ENCODE measurements at places on chromosomes 5 and 9. TPM values are rescaled to one million over a fixed set of nuclear protein-coding genes. Genes with fewer than 3 reads are reported as not detected.

DNA sequence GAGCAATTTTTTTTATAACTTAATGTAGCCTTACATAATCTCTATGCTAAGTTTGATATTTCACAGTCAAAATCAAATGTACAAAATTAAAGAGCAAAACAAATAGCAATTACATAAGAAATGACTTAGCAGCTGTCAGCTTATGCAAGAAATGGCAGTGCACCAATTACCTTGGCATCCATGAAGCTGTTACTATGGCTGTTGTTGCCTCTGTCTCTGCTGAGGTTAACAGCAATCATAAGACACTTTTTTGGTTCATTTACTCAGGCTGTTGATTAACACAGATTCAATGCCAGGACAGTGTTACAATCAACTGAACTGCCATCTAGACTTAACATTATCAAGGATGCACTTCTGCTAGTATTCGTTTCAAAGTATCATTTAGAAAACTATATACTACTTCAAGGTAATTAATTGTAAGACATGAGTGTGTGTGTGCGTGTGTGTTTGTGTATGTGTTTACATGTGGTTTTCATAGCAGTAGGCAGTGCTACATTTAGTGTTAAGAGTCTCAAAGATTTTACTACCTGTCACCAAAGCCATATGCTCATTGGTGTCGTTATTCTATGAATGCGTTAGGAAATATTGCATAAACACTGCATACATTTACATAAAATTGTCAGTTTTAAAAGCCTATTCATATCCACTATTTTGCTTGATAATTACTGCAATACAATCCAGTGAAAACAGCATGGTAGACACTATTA lies 1084.2 kb upstream of the COX7C start:
- H3K36me3 ChIP-seq, result no peaks in the 10 kb centered on the region
- no peak overlapping the region for H3K27ac ChIP-seq
- DNase-seq, result no peak

DNA sequence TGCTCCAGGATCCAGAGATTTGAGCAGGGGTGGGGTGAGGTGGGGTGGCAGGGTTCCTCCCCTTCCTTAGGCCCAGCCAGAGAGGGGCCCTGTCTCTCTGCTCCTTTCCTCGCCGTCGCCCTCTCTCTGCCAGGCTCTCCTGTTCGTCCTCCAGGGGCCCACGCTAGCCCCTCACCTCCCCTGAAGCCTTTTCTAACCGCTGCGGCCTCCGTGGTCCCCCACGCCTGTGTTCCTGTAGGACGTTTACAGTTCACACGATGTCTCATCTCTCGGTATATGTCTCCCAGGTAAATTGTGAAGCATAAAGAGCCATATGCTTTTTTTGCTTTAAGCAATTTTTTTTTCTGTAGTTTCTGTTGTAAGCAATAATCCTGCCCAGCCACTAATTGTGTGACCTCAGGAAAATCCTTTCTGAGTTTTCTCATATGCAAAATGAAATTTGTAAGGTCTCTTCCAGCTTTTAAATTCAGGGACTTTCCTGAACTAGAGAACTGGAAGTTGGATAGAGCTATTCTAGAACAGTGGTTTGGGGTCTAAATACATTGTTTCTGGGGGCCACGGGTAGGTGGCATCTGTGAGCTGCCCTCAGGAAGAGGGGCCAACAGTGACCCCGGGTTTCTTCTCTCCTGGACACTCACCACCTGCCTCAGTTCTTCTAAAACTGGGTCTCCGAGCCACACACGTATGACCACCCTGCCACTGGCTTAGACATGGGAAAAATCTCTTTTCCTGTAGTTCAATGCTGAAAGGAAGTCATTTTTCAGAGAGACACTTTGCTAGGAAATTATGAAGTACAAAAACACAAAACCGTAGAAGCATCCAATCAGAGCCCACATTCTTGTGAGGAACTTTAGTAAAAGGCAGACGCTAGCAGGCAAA lies 50.2 kb upstream of the ZNF366 start:
- DNase-seq, result no peak
- H3K4me1 ChIP-seq, result no peaks in the 10 kb centered on the region
- no peaks in the 10 kb centered on the region for H3K36me3 ChIP-seq
- no peak overlapping the region for H3K27ac ChIP-seq
- H3K4me3 ChIP-seq, result no peak overlapping the region

GRCh38 chr5:59360130-59360555 lies 533.4 kb downstream of the PDE4D start:
- H3K27ac ChIP-seq, result no peak overlapping the region
- no peak overlapping the region for H3K4me3 ChIP-seq
- peaks cover 4% of the 10 kb centered on the region for H3K4me1 ChIP-seq
- no peaks in the 10 kb centered on the region for H3K27me3 ChIP-seq

- no peak overlapping the region for H3K4me3 ChIP-seq
- H3K27ac ChIP-seq, result no peak overlapping the region
- no peak for DNase-seq
- no peaks in the 10 kb centered on the region for H3K4me1 ChIP-seq
- H3K36me3 ChIP-seq, result no peaks in the 10 kb centered on the region
- H3K27me3 ChIP-seq, result no peaks in the 10 kb centered on the region
Observed at GRCh38 chr9:35517552-35518224, 27.8 kb downstream of the RUSC2 start.

DNA sequence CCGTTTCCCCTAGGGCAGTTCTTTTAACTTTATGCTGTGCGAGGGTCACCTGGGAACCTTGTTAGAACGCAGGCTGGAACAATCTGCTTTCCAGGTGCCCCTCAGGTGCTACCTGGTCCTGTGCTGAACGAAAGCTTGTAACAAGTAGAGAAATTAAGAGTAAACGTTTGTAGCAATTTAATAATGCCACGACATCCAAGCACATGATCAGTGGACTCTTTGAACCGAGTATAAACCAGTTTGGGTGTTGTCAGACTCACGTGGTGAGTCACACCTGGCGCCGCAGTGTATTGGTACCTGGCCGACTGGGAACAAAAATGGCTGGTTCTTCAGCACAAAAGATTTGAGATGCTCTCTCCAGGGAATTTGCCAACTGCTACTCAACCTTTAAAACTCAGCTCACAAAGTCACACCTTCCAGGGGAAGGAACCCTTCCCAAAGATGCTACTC lies 926 bp upstream of the MYO10 start:
- peaks cover 16% of the 10 kb centered on the region for H3K4me1 ChIP-seq
- no peak overlapping the region for H3K4me3 ChIP-seq
- H3K36me3 ChIP-seq, result no peaks in the 10 kb centered on the region
- peaks cover 10% of the 10 kb centered on the region for H3K27me3 ChIP-seq
- H3K27ac ChIP-seq, result no peak overlapping the region

DNA sequence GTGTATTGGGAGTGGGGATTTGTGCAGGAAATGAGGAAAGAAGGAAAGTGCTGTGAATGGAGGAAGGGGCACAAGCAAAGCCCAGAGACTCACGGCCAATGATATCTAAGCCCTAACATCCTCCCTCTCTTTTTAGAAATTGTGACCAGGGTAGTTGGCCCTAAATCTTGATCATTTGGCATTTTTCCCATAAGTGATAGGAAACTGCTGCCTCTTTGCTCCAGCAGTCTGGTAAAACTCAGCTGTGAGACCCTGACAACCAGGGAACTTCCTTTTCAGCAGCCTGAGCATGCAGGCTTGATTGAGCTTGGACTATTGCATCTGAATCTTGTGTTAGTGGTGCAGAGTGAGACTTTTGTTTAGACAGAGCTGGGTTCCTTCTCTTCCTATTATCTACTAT lies 9.6 kb upstream of the ADRB2 start:
- no peaks in the 10 kb centered on the region for H3K4me1 ChIP-seq
- no peaks in the 10 kb centered on the region for H3K36me3 ChIP-seq
- no peak overlapping the region for H3K4me3 ChIP-seq
- no peaks in the 10 kb centered on the region for H3K27me3 ChIP-seq
- H3K27ac ChIP-seq, result no peak overlapping the region
- DNase-seq, result no peak

DNA sequence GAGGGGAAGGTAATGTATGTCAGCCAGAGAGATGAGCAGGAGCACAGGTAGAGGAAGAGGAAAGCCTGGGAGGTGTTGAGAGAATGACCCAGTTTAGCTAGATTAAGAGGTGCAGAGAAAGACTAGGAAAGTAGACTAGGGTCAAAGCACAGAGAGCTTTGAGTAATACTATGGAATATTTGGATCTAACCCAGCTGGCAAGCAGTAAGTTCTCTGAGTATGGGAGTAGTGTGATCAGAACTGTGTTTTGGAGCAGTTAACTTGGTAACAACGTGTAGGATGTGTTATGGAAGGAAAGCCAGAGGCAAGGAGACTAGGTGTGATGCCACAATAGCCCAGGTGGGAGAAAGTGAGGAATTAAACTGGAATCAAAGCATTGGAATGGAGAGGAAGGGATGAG lies 84.9 kb upstream of the PTGER4 start:
- DNase-seq, result no peak
- H3K4me1 ChIP-seq, result no peaks in the 10 kb centered on the region

DNA sequence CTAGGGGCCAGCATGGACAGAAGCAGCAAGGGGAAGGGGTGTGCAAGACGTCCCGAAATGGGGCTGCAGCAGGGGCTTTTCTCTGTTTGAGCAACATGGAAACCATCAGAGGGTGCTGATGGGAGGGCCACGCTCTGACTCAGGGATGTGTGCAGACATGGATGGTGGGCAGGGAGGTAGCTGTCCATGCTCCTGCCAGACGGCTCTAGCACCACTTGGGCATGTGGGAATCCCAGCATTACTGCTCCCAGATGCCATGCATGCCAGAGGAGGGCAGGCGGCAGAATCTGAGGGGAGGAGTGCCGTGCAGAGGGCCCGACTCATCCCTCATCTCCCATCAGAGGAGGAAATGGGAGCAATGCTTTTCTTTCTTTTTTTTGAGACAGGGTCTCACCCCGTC lies 45.6 kb upstream of the SLC25A51 start:
- H3K4me3 ChIP-seq, result no peak overlapping the region
- DNase-seq, result no peak
- H3K27me3 ChIP-seq, result no peaks in the 10 kb centered on the region
- peaks cover 9% of the 10 kb centered on the region for H3K4me1 ChIP-seq
- no peaks in the 10 kb centered on the region for H3K36me3 ChIP-seq
- H3K27ac ChIP-seq, result no peak overlapping the region

- H3K4me3 ChIP-seq, result no peak overlapping the region
- no peaks in the 10 kb centered on the region for H3K36me3 ChIP-seq
- no peaks in the 10 kb centered on the region for H3K27me3 ChIP-seq
Observed at GRCh38 chr9:106146886-106147285, 452.5 kb downstream of the TMEM38B start.

DNA sequence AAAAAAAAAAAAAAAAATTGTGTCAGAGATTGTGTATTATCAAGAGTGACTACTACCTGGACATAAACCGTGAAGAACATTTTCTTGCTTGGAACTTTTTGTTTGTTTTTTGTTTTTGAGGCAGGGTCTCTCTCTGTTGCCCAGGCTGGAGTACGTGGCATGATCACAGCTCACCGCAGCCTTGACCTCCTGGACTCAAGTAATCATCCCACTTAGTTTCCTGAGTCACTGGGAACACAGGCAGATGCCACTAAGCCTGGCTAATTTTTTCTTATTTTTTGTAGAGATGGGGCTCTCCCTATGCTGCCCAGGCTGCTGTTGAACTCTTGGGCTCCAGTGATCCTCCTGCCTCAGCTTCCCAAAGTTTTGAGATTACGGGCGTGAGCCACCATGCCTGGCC lies 25.8 kb downstream of the DCP2 start:
- no peaks in the 10 kb centered on the region for H3K4me1 ChIP-seq
- no peaks in the 10 kb centered on the region for H3K27me3 ChIP-seq
- DNase-seq, result no peak
- no peak overlapping the region for H3K27ac ChIP-seq

DNA sequence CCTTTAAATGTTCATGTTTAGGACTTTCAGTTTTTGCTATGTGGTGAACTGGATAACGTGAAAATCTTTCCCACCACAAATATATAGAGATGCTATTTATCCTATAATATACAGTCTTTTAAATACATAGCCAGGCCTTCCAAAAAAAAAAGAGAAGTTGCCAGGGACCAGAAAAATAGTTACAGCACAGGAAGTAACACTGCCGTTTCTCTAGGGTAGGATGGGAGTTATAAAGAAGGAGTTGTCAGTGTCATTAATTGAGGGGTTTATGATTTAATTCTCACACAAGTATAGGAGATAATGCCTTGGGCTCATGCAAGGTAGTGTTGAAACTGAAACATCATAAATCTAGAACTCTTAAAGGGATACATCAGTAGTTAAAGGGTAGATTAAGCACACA lies 83.9 kb downstream of the LRRC70 start:
- no peak for DNase-seq
- H3K4me3 ChIP-seq, result no peak overlapping the region
- no peaks in the 10 kb centered on the region for H3K4me1 ChIP-seq
- H3K36me3 ChIP-seq, result no peaks in the 10 kb centered on the region

DNA sequence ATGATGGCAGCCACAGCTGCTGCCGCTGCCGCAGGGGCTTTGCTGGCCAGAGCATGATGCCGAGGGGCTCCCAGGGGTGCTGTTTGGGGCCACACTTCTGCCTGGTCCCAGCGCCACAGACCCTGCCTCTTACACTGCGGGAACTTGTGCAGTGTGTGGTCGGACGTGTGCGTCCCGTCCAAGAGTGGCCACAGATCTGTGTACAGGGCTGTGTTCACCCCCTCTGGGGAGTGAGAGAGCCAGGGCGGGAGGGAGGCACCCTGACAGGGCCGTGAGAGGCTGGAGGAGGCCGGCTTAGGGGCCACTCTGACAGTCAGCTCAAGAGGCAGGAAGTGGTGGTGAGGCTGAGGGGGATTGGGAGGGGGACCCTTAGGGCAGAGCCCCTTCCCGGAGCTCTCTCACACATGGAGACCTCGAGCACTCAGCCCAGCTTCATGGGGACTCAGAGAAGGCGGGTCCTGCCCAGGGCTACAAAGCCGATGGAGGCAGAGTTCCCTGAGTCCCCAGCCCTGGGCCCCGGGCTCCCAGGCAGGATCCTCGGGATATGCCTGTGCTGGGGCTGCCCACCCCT lies 13.1 kb upstream of the CARD19 start:
- no peak for DNase-seq
- no peaks in the 10 kb centered on the region for H3K27me3 ChIP-seq

FLT4 gene
- 5.4 TPM for total RNA-seq

BSPRY gene
- total RNA-seq, result 0.15 TPM

ZNG1A gene
- total RNA-seq, result 21.2 TPM

UBAP1 gene
- 42.2 TPM for total RNA-seq

GRIN3A gene
- total RNA-seq, result not detected

ZCCHC7 gene
- 31.5 TPM for total RNA-seq

SLC34A3 gene
- not detected for total RNA-seq

ASS1 gene
- not detected for total RNA-seq

TSLP gene
- not detected for total RNA-seq

SLC22A4 gene
- total RNA-seq, result not detected

DBH gene
- total RNA-seq, result 0.82 TPM

NMUR2 gene
- total RNA-seq, result not detected

All from T-cell (primary cell).